ENCODE measurements at places on chromosomes 7 and 10.

- peak; percentile 56 for DNase-seq
Measured at GRCh38 chr10:44857363-44858016, 53.6 kb upstream of the TMEM72 start.

- no peak for DNase-seq
Measured at GRCh38 chr10:131356442-131356841, 44.9 kb upstream of the TCERG1L start.

GRCh38 chr7:28318101-28318762 lies 94.1 kb upstream of the CREB5 start:
- DNase-seq = no peak

DNA sequence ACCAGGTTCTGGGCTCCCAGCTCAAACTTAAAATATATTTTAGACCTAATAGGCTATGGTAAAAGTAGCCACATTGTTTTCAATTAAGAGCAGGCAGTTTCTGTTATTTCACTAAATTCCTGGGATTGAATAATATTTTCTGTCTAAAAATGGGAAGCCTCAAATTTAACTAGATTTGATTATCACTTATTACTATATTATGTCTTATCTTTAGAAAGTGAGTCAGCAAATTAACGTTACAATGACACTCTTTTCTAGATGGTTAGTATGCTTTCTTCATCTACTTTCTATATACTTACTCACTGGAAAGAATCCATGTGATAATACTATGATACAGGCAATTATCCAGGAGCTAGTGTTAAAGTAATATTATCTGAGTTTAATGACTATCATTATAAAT lies 27.5 kb downstream of the KIF5B start:
- no peak for DNase-seq

DNA sequence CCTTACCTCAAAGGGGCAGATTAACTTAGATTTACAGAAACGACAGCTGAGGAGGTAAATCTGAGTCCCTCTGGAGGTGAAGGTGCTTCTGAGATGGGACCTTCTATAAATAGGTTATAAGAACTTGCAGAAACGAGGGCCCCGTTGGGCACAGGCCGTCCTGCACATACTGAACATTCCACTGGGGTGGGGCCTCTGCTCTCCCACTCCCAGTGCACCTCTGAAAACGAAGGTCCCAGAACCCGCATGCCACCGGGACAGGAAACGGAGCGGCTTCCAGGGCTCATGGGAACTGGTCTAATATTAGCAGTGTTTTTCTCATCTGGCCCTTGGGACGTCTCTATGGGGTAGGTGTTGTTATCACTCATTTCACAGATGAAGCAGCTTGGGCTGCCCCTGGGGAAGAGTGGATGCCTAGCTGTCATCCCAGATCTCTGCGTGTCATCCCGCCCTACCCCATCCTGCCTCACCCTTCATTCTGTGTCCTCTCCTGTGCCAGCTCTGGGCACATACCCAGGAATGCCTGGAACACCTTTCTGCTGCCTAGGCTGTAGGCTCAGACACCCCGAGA lies 19.6 kb downstream of the C10orf62 start:
- DNase-seq = no peak

DNA sequence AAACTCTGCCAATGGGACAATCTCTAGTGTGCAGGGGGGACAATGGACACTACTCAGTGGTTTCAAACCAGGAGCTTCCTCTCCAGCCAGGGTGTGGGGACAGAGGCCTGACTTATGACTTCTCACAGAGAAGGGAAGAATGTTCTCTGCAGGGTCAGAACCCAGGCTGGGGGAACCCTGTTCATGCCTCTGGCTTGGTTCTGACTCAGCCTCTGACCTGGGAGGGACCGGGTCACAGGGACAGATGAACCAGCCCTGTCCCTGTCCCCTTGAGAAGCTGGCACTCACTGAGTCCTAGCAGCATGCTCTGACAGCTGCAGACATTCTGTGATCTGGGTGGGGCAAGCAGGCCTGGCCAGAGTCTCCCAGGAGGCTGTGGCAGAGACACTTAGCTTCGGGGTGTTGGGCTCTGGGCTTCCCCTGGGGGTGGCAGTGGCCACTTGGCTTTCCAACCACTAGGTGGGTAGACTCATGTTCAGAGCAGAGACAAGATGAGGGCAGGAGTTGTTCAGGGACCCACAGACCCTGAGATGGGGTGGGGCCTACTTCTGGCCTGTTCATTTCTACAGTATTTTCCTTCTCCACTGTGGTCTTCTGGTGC lies 13.6 kb downstream of the TSPAN15 start:
- DNase-seq = no peak

DNA sequence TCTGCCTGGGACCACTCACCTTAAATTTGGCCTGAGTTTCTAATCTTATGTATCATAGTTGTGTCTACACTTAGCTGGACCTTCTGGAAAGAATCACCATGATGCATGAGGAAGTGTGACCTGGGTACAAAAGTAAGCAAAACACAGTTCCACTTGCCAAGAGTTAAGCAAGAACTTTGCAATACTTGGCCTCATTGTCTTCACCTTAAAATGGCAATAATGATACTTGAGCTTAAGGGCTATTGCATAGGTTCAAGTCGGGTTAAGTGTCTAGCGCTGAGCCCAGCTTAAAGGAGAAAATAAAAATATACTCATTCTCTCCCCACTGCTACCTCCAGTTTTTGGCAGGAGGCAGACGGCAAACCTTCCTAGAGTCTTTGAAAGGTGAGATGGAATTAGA lies 133.9 kb upstream of the BMPER start:
- DNase-seq = no peak

DNA sequence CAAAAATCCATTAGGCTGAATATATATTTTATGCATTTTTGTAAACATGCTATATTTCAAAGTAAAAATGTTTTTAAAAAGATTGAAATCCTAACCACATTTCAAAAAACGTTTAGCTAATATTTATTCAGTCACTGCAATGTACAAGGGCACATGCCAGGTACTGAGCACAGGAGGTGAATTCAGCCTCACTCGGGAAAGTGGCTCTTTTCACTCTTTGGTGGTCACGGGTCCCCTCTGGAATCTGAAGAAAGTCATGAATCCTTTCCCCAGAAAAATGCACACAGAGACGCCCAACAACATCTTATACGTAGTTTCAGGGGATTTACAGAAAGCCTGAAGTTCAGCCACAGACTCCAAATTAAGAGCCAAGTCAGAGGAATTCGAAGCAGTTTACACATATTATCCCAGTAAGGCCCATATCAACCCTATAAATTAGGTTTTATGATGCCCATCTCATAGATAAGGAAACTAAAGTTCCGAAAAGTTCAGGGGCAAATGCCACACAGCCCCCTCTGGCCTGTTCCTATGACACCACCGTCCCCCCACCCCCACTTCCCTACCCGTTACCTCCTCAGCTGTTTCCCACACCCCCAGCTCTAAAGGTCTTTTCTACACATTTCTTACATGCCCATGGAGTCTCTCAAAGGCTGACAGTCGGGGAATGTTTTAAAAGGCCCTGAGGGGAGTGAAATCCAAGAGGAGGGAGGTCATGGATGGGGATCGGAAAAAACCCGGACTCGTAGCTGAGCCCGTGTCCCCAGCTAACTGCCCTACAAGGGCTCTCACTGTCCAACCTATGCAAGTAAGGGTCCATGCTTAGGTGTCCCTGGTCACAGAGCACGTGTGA lies 9.6 kb upstream of the SVOPL start:
- DNase-seq = no peak

GRCh38 chr7:12066004-12066403 lies 145.1 kb upstream of the TMEM106B start:
- no peak for DNase-seq

DNA sequence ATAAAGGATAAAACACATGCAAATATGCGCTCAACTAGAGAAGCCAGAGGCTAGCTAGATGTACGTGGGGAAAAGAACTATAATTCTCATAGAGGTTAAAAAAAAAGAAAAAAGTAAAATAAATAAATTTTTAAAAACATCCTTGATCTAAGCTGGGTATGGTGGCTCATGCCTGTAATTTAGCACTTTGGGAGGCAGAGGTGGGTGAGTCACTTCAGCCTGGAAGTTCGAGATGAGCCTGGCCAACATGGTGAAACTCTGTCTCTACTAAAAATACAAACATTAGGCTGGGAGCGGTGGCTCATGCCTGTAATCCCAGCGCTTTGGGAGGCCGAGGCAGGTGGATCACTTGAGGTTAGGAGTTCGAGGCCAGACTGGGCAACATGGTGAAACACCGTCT lies 18.6 kb upstream of the HSPA12A start:
- DNase-seq = no peak

DNA sequence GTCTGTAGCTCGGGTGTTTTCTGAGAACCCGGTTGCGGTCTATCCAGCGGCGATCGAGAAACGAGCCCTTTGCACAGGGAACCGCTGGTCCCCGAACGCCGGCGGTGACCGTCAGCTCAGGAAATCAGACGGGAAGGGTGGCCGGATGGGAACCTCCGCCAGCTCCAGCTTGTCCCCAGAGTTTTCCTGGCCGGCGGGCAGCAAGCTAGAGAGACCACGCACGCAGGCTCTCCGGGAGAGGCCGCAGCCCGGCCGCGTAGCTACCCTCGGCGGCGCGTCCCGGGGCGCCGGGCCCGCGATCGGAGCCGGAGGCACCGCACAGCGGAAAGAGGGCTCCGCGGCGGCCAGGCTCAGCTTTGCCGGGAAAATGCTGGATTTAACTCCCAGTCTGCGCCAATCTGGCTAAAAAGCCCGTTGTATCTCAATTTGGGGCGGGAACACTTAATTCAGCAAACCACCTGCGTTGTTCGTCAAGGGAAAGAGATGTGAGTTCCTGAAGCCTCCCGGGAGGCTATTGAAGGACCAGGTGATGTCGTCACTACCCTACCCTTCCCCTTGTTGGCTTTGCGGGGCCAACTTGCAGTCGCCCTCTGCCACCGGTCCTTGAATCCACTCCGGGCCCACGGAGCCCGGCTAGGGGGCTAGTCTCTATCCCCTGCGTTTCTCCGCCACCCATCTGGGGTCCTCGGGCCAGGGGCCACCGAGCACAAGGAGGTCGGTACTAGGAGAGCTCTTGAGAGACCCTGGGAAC lies 859 bp upstream of the CH25H start:
- DNase-seq = peak; percentile 44

- no peak for DNase-seq
Measured at GRCh38 chr7:157684157-157684908, 347.5 kb downstream of the DNAJB6 start.

Data from memory B cell (primary cell).